Kasumi-1 (cell line): ENCODE measurements at places on chromosomes 2 and 18.
A peak's percentile ranks its signal among the peaks of the same experiment; 100 is the strongest.

DNA sequence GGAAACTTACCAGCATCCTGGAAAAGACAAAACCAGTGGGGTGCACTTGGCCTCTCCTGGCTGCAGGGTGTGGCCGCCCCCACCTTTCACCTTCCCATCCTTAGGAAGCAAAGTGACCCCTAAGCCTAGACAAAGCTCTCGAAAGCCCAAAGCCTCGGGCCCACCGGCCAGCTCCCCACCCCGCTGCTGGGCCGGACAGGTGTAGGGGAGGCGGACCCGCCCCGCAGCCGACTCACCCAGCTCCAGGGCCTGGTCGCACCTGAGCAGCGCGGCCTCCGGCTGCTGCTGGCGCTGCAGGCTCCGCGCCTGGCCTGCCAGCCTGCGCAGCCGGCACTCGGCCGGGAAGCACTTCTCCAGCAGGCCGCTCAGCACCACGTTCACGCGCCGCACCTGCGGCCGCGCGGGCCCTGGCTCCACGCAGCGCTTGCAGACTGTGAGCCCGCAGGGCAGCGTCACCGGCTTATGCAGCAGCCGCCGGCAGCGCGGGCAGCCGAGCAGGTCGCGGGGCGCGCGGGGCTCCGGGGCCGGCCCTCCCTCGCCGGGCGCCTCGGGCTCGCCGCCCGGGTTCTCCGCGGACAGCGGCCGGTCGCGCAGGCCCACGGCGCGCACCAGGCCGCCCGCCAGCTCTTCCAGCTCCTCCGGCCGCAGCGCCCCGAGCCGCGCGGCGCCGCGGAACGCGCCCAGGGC is 979 bp downstream of the LONRF2 start:
- DNase-seq = no peak

DNA sequence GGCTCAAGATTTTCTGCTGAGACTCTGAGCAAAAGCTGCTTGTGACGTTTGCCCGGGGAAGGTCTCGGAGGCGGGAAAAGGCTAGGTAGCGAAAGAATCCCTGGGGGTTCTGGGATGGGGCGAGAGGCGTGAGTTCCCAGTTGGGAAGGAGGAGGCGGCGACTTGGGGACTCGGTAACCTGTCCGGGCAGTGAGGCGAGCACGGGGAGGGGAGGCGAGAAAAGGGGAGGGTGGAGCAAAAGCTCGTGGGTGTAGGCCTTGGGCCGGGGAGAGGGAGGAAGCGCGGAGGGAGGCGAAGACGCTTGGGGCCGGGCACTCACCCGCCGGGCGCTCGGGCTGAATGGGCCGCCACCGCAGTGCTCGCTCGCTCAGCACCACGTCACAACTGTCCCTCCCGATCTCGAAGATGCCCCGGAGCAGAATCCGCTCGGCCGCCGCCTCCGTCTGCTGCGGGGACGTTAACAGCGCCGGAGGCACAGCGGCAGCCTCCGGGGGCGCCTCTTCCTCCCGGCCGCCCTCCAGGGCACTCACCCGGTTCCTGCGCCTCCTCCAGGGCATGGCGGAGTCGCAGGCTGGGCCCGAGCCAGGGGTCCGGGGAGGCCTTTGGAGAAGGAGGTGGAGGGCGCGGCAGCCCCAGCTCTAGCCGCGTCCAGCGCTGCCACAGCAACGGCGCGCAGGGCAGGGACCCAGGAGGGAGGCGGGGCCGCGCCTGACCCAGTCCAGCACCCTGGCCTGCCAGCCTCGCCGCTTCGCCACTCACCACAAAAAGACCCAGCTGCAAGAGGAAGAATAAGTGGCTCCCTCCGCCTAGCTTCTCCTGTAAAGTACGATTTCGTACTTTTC is at the start of gene CERKL:
Gene CERKL (minus strand): TSS at position 656 of the 842 bp plus-strand sequence. CDS start 99 bp downstream, at position 557.
- DNase-seq = peak; percentile 57

DNA sequence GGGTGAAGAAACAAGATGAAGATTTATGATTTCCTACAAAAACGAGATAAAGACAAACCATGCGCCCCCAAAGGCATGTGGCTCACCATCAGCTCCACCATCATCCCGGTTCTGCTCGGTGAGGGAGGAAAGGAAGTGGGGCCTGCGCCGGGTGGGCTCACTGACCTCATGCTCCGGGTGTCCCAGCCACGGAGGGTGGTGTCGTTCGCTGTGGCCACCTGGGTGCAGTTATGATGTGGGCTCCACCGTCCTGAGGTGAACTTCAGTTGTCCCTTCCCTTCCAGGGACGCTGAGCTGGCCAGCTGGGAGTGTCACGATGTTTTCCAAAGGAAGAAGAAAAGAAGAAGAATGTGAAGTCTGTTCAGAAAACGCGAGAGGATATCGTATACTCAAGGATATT is 180.9 kb downstream of the EIPR1 start:
- DNase-seq = no peak

- no peak for DNase-seq
Measured at GRCh38 chr2:133809485-133809884, 241.2 kb upstream of the NCKAP5 start.

DNA sequence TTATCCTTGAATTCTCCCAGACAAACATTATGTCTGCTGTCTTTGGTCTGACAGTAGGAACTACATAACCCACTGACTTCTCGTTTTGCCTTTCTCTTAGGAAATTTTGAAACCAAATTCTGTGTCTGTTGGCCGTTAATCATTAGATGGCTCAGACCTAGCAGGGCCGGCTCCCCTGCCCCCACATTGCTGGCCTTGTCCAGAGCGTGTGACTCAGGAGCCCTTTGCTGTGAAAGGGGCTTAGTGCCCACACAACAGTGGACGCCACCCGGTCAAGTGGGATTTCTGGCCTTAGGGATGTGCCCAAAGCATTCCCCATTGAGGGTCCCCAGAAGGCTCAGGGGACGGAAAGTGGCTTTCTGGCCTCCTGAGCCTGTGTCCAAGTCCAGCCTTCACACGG is 137.5 kb downstream of the CTIF start:
- DNase-seq = no peak

GRCh38 chr18:77127769-77128671 is 4.6 kb downstream of the MBP start:
- DNase-seq = peak; percentile 98

- no peak for DNase-seq
Measured at GRCh38 chr18:5948237-5948636, 52.9 kb upstream of the TMEM200C start.

DNA sequence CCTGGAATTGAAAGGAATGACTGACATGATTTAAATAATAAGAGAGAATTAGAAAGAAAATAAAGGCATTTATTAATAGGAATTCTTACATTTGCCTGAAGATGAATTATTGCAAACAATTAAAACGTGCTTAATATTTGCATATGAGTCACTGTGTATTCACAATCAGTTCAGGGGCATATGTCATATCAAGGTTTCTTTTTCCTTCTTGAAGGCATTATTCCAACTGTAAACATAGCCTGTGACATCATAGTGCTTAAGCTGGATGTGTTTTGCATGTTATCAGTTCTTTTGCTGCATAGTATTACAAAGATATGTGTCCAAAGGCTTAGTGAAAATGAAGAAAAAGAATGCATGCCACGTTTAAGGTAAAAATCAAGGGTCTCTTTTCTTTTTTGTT is 80.8 kb downstream of the MEIS1 start:
- DNase-seq = no peak

GRCh38 chr2:99680946-99681345 is 191.1 kb upstream of the REV1 start:
- DNase-seq = no peak

DNA sequence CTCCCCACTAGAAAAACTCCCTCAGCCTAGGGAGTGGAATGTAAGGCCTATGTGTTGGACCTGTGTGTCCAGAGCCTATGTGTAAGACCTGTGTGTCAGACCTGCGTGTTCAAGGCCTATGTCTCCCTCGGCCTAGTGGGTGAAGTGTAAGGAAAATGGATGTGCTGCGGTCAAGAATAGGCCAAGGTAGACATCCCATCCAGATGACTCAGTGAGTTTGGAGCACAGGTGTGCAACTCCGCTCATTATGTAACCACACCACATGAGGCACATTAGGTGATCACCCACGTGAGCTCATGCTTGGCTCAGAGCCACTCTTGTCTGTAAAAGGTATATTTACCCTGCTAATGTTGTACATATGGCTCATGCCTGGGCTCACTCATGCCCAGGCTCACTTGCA is 565.3 kb upstream of the CRIM1 start:
- no peak for DNase-seq

- no peak for DNase-seq
Measured at GRCh38 chr2:226575928-226576327, 223.7 kb downstream of the IRS1 start.

DNA sequence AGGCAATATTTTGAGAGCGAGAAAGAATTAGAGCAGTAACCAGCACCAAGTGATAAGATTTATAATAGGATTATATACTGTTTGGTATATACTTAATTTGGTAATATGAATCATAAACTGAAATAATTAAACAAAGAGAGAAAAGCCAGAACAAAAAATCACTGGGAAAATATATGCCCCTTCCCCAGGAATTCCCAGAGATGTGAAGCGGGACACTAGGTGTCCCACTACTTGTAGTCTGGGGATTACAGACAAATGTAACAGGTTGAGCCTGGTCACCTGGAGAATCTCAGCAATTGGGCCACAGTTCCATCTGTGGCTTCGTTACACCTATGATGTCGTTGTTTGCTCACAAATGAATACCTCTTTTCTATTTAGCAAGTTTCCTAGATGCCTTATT is 256.1 kb upstream of the CHAC2 start:
- no peak for DNase-seq

GRCh38 chr18:37572736-37573135 is 7.1 kb upstream of the CELF4 start:
- DNase-seq = no peak

GRCh38 chr18:23933407-23933806 is 81.1 kb upstream of the TTC39C start:
- DNase-seq = no peak

GRCh38 chr2:202797944-202798343 is 73.6 kb downstream of the ICA1L start:
- no peak for DNase-seq

DNA sequence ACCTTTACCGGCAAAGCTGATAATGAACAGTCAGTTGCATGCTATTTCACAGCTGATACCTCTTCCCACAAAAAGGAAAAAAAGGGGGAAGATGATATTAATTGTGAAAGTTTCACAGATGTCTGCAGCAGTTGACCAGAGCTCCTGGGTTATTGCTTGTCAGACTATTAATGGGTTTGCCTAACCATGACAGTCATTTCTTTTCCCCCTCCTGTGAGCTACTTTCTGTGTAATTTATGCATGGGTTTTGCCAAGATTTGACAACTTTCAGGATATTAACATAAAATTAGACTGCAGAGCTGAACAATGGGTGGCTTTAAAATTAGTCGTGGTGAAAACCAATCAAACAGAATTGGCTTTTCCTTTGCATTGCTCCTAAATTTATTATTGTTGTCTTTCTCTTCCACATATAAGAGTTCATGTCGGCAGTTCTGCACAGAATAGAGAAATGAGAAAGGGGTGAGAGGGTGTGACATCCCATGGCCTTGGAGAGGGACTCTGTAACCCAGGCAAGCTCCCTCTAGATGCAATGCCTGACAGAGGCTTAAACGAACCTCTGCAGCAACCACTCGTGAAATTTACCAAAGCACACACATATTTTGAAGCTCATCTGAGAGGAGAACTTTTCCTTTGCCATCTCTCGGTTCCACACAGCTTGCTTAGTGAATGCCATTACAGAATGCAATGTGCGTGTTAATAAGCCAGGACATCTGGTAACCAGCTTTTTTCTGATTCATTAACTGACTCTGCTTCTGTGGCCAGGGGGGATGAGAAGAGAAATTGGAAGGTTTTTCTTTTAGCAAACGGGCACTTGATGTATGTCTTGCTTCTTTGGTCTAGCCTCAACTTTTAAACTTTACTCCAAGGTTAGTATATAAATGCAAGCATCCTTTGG is 82.2 kb upstream of the ITGA4 start:
- no peak for DNase-seq

DNA sequence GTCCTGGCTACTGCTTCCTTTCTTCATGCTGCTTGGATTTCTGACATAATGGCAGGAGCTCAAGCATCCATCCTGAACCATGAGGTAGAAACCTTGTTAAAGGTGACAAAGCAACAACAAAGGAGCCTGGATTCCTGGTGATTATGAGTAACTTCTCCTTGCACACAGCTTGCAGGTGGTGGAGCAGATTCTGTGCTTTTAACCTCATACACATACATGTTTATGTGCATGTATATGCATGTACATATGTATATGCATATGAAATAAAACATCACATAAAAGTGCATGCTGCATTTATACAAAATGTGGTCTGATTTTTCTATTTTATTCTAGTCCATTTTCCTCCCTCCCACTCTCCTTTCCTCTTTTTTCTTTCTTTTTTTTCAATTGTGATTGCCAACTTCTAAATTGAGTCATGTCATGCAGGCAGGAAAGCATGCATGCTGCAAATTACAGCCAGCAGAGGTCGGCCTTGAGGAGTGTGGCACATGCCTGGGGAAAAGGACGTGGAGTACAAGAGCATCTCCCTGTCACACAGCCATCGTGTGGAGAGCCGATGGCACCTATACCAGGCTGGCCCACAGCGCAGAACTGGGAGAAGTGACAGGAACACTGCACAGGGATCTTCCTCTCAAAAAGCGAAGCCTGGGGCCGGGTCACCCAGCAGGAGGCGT is 17.9 kb downstream of the LCT start:
- DNase-seq = peak; percentile 91

DNA sequence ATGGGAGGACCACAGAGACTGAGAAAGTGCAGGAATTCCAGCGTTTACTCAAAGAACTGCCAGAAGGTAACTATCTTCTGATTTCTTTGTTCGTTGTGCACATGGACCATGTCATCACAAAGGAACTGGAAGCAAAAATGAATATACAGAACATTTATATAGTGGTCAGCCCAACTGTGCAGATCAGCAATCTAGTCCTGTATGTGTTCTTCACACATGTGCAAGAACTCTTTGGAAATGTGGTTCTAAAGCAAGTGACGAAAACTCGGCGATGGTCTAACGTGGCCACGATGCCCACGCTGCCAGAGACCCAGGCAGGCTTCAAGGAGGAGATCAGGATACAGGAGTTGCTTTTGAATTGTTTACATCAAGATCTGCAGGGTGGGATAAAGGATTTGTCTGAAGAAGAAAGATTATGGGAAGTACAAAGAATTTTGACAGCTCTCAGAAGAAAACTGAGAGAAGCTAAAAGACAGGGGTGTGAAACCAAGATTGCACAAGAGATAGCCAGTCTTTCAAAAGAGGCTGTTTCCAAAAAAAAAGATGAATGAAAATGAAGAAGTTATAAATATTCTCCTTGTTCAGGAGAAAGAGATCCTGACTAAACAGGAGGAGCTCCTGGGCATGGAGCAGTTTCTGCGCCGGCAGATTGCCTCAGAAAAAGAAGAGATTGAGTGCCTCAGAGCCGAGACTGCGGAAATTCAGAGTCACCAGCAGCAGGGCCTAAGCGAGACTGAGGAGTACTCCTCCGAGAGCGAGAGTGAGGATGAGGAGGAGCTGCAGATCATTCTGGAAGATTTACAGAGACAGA is 8.3 kb upstream of the CHST10 start:
- peak; percentile 20 for DNase-seq

- DNase-seq = no peak
Measured at GRCh38 chr2:237053066-237053465, 32.6 kb upstream of the COPS8 start.
